ENCODE measurements at places on chromosomes 5 and 9.

- DNase-seq = no peak
Observed at GRCh38 chr9:98992107-98992884, 48.6 kb downstream of the COL15A1 start.

- no peak for DNase-seq
Observed at GRCh38 chr9:136564379-136564988, 18.6 kb upstream of the NOTCH1 start.

DNA sequence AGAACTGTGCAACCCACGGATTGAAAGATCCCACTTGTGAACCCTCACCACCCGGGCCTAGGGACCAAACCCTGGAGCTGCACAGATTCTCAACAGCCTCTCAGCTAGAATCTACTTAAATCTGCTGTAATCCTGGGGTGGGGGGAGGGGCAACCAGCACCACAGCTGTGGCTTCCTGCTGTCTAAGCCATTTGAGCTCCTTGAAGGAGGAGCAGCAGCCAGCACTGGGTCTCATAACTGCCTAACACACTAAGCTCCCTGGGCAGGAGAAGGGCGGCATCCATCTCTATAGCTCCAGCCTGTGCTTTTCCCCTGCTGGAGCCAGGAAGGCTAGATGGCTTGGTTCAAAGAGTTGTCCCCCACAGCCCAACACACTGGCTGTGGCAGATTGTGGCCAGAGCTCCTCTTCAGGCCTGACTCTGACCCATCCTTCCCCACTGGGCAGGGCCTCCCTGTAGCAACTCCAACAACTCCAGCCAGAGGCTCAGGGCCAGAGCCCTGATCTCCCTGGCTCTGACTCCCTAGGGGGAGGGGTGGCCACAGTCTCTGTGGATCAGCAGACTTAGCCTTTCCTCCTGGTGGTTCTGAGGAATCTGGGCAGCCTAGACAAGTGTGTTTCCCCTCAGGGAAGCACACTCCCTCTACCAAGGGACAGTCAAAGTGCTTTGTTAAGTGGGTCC is 72.0 kb upstream of the C9orf72 start:
- no peak for DNase-seq

- no peak for DNase-seq
Observed at GRCh38 chr5:147887930-147888329, 9.4 kb downstream of the SCGB3A2 start.

- DNase-seq = no peak
Observed at GRCh38 chr5:129696636-129697035, 51.3 kb upstream of the MINAR2 start.

DNA sequence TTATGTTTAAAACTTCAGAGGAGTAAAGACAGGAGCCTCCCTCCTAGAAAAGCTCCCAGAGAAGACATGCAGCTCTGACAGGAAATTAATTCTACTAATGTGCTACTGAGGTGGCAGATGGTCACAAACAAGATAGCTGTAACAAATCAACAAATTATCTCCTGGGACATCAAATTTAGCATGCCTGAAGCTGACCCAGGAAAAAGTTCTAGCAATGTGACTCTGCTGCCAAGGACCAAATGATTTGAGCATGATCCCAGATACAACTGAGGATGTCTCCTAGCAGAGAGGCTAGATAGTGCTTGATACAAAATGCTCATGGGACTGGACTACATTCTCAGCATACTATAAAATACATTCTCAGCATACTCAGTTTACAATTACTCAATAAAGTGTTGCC is 413.5 kb upstream of the SMC2 start:
- no peak for DNase-seq

DNA sequence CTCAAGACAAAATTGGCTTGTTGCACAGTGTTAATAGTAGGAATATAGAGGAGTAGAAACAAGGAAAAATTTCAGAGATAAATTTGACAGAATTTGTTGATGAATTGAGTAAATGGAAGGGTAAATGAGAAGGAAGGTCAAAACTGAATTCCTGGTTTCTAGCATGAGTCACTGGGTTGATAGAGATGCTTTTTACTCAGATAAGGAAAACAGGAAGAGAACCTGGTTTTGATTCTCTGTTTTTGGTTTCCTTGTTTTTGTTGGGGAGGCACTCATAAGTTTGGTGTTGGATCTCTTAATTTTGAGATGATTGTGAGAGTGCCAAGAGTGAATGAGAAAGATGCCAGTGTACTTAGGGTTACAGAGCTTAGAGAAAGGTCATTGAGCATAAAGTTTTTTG is 7.1 kb downstream of the LRRC70 start:
- no peak for DNase-seq

DNA sequence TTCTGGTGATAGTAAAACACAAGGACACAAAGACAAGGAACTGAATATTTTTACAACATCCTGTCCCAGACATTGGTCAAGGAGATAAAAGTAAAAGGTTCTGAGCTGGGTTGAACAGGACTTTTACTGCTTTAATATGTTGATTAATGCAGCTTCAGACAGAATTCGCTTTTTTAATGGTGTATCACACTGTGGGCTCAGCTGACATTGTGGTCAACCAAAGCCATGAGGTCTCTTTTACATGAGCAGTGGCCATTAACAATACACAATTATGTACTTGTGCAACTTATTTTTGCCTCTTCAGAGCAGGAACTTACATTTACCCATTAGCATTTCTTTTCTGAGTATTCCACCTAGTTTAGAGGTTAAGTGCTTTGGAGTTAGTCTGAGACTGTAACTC is 22.8 kb upstream of the ERBIN start:
- DNase-seq = no peak

DNA sequence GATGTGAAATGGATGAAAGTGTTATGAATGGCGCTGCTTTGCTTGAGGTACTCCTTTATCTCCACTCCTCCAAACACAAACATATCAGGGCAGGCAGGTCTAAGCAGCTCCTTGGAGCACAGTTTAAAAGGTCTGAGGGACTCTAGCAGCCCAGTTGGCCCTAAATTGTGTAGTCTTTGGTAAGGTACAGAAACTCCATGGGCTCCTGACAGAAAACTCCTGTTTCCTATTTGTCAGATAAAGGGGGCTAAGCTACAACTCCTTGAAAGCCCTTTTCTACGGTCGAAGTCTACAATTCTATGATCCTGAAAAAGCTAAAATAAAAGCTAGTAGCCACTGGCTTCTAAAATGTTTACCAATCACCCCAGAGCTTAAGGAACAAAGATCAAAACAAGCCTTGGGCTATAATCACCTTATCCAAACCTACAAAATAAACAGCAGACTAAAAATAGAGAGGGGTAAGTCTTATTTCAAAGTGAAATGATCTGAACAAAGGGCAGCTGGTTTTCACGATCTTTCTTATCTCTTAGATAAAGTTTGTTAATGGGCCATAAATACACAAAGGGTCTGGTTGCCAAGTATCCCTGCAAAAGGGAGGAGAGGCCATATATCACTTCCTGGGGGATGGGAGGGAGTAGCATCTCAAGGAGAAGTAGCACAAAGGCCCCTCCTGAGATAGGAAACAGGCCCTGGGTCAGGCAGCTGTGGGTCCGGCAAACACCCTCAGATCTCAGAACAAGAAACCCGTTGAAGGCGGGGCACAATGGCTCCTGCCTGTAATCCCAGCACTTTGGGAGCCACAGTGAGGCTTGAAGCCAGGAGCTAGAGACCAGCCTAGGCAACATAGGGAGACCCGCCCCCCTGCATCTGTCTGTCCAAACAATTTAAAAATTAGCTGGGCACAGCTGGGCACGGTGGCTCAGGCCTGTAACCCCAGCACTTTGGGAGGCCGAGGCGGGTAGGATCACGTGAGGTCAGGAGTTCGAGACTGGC is 28.3 kb upstream of the DENND4C start:
- no peak for DNase-seq

DNA sequence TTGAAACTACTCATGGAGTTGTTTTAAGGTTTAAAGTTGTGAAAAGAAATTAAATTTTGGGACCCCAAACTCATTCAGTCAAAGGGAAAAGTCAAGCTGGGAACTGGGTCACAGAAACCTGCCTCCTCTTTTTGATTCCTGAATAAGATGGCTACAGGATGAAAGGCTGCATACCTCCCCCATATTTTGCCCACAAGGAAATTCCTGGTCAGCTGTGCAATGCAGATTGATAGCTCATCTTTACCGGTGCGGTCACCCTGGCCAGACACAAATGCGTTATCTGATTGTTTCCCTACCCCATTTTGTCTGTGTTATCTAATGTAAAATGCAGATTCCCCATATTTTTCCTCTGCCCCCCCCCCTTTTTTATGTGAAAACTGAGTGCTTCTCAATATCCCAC is 1.3 kb downstream of the HAVCR2 start:
- DNase-seq = no peak

- DNase-seq = no peak
Observed at GRCh38 chr9:105275938-105276337, 31.5 kb downstream of the SLC44A1 start.

DNA sequence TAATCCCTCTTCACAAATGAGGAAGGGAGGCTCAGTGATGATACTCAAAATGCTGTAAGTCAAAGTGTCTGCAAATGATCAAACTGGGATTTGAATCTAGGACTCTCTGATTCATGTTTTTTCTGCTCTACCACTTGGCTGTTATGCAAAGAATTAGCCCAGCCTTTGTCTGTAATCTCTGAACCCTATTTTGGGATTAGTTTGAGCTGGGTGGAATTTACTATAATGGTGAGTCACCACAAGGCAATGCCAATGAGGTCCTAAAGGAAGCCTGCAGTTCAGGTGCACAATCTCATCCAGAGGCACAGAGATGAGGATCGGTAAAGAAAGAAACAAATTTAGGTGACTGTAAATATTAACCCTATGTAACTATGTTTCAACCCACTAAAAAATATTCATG is 29.2 kb downstream of the RFK start:
- DNase-seq = no peak

GRCh38 chr9:121821326-121821725 is 169.9 kb downstream of the DAB2IP start:
- no peak for DNase-seq

GRCh38 chr9:19087106-19088000 is 15.4 kb downstream of the HAUS6 start:
- DNase-seq = no peak

DNA sequence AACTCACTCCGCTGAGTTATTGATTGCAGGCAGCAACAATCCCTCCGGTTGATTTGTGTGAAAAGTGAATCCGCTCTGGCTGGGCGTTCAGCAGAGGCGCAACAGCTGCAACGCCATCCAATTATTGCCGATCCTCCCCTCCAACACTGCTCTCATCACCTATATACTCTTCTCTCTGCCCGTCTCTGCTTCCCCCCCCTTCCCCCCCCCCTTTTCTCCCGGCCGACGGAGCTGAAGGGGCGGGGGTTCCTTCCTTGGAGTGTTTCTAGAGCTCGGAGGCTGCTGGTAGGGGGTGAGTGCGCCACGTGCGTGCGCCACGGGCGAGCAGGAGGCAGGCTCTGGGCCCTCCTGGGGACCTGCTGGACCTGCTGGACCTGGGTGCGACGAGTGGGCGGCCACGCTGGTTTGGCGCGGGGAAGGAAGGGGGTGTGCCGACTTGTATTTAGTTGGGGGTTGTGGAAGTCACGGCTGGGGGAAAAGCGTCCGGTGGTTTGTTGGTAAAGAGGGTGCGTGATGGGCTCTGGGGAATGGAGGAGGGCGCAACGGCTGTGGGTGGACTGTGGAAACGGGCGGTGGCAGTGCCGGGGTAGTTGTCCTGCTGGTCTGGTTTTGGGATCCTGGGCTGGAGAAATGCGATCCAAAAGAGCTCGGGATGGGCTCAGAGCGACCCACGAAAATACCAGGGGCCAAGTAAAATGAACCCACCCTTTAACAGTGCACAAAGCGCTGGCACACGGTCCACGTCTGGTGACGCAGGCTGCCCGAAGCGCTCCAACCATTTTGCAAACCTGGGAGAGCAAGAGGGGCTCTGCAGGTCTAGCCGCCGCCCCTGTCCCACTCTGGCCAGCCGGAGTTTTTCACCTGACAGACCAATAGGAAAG is 6.4 kb upstream of the MEF2C start:
- DNase-seq = peak; percentile 88

GRCh38 chr9:7935681-7936080 is 136.1 kb upstream of the DMAC1 start:
- no peak for DNase-seq

DNA sequence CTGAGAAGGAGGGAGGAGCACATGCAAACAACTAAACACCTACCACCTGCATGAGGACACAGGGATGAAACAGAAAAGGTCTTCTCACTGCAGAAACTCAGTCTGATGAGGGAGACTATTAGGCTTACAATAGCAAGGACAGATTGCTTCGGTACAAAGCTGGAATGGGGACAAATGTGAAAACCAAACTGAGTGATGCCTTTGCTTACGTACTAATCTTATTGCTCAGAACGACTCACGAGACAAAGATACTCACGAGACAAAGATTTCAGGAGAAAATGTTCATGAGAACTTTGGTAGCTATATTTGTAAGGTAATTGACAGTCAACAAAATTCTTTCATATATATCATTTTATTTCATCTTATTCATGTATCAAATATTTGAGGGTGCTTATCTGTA is 71.9 kb upstream of the TAF1L start:
- no peak for DNase-seq

DNA sequence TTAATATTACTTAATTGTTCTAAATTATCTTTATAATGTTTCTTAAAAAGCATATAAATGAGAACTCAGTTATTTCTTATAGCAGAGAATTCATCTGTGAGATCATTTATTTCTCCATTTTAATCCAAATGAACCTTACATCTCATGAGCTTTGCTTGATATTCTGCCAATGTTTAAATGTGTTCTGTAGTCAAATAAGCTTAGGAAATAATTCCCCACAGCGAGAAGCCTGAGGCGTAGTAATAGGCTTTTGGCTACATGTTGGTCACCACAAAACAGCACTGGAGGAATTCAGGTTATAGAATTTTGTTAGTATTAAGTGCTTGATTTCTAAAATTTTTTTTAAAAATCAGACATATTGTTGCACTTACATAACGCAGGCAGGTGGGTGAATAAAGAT is 585.3 kb upstream of the RORB start:
- DNase-seq = no peak

GRCh38 chr9:114303977-114304376 is 18.9 kb upstream of the ORM1 start:
- no peak for DNase-seq

DNA sequence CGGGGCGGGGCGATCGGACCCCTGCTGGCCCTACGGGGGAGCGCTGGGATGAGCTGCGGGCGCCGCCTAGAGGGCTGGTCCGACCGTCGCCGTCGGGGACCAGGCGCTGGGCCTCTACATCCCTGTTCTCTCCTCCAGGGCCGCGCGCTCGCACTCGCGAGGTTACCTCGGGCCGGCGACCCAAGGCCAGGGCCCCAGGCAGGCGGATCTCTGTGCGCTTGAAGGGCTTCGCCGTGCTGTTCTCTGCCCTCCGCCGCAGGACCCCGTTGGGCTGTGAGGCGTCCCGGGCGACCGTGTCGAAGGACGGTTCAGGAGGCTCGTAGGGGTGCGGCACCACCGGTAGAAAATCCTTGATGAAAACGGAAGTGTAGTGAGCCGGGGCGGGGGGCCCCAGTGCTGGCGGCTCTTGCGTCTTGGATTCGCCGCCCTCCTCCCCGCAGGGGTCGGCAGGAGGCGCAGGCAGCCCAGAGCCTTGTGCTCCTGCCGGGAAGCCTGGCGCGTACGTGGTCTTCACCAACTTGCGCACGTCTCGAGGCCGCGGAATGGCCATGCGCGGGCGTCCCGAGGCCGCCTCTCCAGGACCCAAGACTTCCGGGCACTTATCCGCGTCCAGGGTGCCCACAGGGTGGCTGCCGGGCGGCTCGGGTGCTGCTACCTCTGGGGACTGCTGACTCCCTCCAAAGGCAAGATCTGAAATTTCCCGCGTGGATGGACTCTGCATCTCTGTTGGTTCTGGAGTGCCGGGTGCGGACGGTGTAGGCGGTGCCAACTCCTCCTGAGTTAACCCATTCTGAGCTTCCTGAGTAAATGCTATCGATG is 2.0 kb downstream of the PROB1 start:
- DNase-seq = peak; percentile 86
